ENCODE measurements at places on chromosomes 3 and 15.

DNA sequence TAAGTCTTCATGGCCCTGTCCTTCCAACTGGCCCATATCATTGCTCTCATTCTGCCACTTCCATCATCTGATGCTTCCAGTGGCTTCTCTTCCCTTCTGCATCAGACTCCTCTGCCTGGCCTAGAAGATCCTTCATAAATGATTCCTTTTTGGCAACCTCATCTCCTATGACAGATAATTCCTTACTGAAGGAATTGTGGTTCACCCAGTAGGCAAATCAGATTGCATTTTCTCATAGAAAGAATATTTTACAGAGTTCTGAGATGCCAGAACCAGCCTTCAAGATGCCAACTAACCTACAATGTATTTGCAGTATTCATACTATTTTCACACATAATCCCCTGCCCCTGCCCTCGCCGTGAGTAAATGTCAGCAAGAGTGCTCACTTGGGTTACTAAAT is 423.0 kb upstream of the TGFBR2 start:
- no peak for DNase-seq

GRCh38 chr3:122356402-122356801 is 26.6 kb downstream of the MIX23 start:
- DNase-seq: no peak

DNA sequence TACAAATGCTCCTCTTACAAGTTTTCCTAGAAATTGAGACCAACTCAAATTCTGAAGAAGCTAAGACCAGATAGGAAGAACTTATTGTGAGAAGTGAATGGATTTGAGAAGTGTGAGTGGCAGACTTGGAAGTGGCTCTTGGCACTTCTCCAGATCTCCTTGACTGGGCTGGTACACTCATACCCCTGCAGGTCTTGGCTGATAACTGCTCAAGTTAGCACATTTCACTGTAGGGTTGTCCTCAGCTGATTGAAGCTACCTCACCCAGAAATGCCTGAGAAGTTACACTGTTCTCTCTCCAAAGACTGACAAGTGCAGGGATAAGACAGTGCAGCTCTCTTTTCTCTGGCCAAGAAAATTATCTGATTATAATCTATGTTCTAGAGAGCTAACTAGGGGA is 16.5 kb upstream of the CLDN1 start:
- no peak for DNase-seq

DNA sequence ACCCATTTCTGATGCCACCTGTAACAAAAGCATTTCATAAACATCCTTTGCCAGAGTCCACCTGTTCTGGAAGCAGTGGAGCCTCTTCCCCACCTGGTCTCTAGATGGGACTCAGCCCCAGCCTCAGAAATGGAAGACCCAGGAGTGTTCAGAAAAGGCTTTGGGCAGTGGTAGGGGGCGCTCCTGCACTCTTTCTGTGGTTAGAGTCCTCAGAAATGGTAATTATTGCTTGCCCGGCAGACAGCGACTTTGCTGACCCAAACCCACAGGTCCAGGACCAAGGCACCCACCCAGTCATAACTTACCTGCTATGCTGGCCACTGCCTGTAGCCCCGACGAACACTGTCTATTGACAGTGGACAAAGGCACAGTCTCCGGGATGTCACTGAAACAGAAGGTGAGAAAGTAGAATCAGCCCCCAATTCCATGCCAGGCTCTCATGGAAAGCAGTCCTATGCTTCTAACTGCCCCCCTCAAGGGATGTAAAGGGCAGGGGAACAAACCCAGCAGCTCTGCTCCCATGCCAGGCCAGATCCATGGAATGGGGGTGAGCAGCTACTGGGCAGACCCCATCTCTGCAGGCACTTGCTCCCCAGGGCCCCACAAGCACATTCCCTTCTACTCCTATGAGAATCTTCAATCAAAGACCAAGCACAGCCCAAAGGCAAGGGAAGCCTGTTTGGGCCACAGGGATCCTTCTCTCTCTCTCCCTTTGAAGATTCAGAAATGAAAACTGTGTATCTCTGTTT is 5.1 kb downstream of the ACAA1 start:
- no peak for DNase-seq

- no peak for DNase-seq
Measured at GRCh38 chr15:63877713-63878271, 44.0 kb upstream of the HERC1 start.

GRCh38 chr15:81313686-81314085 is 10.3 kb downstream of the STARD5 start:
- DNase-seq: no peak

- no peak for DNase-seq
Measured at GRCh38 chr3:48979451-48979850, 10.6 kb upstream of the P4HTM start.

DNA sequence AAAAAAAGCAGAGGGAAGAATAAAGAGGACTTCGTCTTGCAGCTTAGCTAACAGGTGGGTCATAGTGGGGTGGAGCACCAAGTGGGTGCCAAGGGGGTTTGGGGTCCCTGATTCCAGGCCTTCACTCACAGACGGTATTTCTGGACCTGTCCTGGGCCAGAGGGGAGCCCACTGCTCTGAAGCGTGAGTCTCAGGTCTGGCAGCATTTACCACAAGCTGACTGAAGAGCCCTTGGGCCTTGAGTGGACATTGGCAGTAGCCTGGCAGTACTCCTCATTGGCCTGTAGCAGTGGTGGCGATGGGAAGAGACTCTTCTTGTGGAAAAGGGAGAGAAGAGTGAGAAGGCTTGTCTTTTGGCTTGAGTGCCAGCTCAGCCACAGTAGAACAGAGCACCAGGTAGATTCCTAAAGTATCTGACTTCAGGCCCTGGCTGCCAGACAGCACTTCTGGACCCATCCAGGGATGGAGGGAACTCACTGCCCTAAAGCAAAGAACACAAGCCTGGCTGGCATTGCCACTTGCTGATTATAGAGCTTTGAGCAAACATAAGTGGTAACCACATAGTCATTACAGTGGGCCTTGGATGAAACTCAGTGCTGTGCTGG is 72.9 kb downstream of the GLDN start:
- DNase-seq: no peak

- DNase-seq: no peak
Measured at GRCh38 chr3:149634573-149634972, 23.3 kb downstream of the WWTR1 start.

GRCh38 chr3:65875393-65876027 is 163.2 kb downstream of the MAGI1 start:
- no peak for DNase-seq

DNA sequence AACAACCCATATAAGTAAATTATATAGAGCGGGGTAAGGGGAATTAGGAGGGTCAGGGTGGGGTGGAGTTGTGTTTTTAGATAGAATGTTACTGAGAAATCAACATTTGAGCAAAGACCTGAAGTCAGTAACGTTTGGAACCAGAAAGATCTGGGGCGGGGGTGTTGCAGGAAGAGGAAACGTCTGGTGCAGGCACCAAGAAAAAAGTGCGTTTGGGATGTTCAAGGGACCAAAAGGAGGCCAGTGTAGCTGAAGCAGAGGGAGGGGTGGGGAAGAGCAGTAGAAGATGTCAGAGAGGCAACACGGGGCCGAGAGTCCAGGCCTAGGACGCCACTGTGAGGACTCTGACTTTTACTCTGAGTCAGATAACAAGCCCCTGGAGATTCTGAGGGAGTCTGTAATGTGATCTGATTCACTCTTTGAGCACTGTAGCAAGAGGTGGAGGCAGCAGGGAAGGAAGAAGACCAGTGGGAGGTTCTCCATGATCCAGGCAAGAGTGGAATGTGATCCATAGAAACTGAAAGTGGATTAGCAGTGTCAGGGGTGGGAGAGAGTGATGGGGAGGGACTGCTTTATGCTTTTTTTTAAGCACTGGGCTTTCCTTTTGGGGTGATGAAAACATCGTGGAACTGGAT is 179.3 kb upstream of the CHRM5 start:
- DNase-seq: no peak

DNA sequence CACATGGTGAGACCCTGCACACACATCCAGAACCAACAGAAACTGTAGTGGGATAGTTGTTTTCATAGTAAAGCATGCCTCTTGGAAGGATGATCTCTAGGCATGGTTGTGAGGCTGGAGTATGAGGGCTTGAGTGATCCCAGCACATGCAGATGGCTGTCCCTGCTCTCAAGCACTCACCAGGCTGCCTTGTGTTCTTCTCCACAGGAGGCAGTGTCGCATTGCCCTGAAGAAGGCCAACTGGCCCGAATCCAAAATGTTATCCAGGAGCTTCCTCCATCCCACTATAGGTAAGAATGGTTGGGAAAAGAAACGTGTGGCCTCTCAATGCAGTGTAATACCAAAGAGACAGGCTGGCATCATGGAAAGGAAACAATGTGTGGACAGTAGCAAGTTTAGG is 82.7 kb downstream of the TMEM39A start:
- DNase-seq: no peak

GRCh38 chr3:115689928-115690327 is 66.6 kb downstream of the GAP43 start:
- DNase-seq: no peak

Data from activated naive CD8-positive, alpha-beta T cell treated with anti-CD3 and anti-CD28 coated beads, Interleukin-2, amount 50 U/mL, for 16 hours (primary cell).